ENCODE measurements at places on chromosomes 4 and X.

GRCh38 chr4:88998001-88998400 lies 59.0 kb downstream of the FAM13A start:
- no peak for DNase-seq

GRCh38 chr4:158182736-158183135 lies 9.9 kb upstream of the GASK1B start:
- DNase-seq, result no peak

DNA sequence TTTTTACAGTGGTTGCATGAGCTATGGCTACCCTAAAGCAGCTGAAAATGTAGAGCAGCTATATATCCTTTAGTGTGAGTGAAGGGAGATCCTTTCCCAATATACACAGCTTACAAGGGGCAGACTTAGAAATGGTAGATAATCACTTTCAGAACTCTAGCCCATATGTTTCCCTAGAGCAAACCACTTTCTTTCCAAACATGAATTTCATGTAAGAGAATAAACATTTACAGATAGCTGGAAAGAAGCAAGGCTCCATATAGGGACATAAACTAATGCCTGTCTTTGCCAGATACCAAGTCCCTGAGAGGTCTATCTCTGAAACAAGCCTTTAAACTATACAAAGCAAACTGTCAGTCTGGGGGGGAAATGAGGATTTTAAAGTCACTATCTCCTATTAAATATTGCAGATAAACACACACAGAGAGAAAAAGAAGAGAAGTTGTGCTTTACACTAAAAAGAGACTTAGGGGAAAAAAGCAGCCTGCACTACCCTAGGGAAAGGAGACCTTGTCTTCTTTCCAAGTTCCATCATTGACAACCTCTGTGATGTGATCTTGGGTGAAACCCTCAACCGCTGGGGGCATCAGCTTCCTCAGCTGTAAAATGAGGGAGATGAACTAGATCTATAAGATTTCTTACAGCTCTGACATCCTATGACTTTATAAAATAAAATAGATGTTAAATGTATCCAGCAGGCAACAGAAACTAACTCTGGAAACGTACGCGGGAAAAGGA lies 73.6 kb downstream of the TMEM156 start:
- no peak for DNase-seq

- peak; percentile 14 for DNase-seq
Observed at GRCh38 chrX:103919270-103919637, 43.2 kb upstream of the TMSB15B start.

- peak; percentile 12 for DNase-seq
Observed at GRCh38 chr4:151409470-151410313, 716 bp downstream of the FHIP1A start.

GRCh38 chr4:177322266-177322665 lies 12.6 kb downstream of the NEIL3 start:
- no peak for DNase-seq

GRCh38 chr4:108169664-108170063 lies 932 bp upstream of the LEF1 start:
- no peak for DNase-seq

DNA sequence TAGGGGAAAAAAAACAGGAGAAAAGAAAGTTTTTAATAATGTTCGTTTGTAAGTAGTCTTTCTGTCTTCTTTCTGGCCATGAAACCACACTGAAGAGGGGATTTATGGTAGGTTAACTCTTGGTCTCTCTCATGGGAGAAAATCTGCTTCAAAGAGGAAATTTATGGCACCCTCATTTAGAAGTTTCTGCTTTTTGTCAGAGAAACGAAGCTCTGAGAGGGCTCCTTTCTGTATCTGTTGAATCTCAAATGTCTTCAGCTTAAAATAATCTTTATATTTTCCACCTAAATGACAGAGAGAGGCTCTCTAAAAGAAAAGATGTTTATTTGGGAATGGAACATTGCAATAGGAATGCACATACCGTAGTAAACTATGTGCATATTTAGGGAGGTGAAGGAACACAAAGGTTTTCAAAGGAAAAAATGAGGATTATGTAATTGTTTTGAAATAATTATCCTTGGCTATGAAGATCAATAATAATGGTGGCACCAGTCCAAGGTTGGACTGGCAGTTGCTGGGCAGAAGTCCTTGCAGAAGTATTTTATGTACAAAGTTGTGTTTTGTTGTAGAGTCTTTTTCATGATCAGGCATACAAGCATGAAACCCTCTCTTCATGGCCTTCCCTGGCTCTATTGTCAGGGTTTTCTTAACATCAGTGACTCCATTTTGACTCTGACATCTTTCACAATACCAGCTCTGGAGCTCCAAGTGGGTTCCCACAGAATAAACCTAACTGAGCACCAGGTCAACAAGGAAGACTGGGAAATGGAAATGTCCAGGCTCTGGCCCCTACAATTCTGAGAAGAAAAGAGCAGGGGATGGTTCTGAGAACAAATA lies 53.0 kb upstream of the HPSE start:
- no peak for DNase-seq

- DNase-seq, result no peak
Observed at GRCh38 chr4:152981842-152982241, 45.7 kb downstream of the FHDC1 start.

- no peak for DNase-seq
Observed at GRCh38 chr4:3493720-3494461, 30.8 kb downstream of the DOK7 start.

DNA sequence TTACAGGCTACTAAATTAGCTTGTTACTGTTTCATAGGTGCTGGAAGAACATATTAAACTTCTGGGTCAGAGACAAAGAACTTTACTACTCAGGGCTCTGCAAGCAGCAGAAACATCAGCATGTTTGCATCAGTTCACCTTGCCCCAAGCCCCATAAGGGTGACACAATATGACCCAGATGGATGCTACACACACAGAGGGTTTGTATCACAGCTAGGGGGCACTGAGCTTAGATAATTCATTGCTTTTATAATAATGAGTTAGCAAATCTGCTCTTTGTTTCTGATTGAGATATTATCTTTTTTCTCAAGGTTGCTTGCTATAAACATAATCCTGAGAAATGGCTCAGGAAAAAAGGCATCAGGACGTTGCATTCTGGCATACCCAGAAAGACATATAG lies 4.8 kb upstream of the SYNPO2 start:
- DNase-seq, result no peak

DNA sequence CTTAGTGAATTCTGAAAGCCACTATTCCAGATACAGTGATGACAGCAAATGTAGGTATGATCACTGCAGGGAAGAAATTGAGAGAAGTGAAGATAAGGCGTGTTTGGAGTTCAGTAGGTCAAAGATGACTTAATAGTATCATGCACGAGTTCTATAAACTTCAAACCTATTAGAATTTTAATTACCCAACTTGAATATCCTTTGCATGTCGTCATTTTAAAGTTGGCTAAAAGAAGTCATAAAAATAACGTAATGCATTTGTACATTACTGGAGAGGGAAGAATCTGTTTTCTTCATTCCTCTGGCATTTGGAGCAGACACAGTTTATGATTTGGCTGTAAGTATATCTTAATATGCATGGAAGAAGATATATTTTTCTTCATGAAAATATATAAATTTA lies 68.6 kb upstream of the MXRA5 start:
- DNase-seq, result no peak

DNA sequence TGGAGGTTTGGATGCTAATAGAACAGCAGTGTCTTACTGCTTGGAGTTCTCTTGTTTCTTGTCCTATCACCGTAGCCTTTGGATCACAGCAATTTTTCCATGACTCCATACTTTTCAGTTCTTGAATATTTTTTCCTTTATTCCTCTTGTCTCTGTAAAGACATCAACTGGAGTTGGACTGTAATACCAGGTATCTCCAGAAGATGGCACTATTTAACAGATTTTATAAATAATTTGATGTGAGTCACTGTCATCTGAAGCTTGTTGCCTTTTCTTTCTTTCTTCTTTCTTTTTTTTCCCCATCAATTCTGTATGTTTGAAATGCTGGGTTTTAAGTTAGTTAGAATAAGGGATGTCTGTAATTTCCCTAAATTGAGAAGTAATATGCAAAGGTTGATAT lies 24.1 kb downstream of the HPRT1 start:
- no peak for DNase-seq

- DNase-seq, result no peak
Observed at GRCh38 chr4:4726051-4726450, 133.4 kb upstream of the MSX1 start.

DNA sequence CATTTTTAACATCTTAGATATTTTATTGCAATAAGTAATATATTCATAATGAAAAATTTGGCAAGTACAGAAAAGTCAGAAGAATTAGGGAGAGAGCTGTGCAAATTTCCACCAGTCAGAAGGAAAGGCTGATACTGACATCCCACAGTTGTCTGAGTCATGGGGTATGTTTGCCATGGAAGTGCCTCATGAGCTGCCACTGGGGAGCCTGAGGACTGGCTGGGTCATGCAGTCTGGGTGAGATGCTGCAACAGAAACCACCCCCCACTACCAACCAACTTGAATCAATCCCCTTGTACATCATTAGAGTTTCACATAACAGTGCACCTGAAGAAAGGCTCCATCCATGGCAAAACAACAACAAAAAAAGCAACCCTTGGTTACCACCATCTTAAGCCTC lies 45.2 kb upstream of the ENPP6 start:
- DNase-seq, result no peak

GRCh38 chr4:6022607-6023288 lies 4.5 kb upstream of the C4orf50 start:
- DNase-seq, result no peak

DNA sequence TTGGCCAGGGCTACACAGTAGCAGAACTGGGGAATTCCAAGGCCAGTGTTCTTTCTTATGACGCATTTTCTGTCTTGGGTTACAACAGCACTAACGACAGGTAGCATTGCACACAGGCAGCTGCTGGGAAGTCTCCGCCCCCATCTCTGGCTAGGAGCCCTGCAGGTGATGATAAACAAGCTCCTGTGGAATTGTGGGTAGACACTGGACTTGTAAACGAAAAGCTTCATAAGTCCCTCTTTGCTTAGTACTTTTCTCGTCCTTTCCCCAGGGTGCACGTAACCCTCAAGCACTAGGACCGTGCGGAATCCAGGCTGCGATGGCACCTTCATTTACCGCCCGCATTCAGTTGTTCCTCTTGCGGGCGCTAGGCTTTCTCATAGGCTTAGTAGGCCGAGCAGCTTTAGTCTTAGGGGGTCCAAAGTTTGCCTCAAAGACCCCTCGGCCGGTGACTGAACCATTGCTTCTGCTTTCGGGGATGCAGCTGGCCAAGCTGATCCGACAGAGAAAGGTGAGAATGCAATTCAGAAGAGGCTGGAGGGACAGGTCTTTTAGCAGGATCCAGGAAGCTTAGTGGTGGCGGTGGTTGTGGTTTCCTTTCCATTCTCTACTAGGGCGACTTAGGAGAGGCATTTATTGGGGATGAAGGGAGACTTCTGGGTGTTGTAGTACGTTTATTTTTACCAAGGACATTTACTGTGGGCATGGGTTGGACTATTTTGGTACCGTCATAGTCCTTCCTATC lies at the start of gene FAAH2:
TSS of gene FAAH2 (plus strand) at position 200 of the 745 bp plus-strand sequence. CDS start at position 320, 120 bp downstream.
- DNase-seq, result peak; percentile 67

DNA sequence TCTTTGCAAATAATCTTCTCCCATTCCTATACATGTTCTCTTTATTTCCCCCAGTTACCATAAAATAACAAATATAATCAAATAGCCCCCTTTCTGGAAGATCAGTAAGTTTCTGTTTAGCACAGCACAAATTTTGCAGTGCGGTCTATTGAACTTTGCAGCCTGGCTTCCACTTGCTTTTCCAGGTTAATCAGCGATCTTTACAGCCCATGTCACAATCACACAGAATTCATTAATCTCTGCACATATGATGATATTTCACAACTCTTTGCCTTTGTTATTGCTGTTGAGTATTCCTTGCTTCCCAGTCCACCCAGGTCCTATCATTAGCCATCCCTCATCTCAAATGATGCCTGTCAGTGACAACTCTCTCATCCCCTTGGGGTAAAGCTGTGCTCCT lies 2358.0 kb downstream of the PCDH7 start:
- no peak for DNase-seq

DNA sequence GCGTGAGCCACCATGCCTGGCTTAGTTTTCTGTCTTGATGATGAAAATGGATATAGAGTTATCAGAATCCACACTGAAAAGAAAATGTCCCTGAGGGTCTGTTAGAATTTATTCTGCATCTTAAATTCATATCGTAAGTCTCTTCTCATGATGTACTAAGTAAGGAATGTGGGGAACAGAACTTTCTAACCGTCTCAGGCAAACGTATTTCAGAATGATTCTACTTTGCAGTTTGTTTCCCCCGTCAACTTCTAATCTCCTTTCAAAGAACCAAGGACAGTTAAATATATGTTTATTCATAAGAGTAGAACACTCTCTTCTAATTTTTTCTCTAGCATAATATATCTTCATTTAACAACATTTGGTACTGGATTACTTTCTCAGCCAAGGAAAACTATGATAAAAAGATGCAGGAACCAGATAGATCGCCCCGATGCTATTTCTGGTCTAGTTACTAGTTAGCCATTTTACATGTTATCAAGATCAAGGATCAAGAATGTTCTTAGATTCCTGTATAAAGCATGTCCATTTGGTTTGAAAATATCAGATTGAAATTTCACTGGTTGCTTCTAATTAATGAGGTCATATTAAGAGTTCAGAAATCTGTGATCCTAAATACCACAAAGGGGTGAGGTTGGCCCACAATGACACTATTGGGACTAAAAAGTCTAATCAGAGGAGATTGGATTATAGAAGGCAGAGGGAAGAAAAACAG lies 49.5 kb downstream of the METTL14 start:
- no peak for DNase-seq

DNA sequence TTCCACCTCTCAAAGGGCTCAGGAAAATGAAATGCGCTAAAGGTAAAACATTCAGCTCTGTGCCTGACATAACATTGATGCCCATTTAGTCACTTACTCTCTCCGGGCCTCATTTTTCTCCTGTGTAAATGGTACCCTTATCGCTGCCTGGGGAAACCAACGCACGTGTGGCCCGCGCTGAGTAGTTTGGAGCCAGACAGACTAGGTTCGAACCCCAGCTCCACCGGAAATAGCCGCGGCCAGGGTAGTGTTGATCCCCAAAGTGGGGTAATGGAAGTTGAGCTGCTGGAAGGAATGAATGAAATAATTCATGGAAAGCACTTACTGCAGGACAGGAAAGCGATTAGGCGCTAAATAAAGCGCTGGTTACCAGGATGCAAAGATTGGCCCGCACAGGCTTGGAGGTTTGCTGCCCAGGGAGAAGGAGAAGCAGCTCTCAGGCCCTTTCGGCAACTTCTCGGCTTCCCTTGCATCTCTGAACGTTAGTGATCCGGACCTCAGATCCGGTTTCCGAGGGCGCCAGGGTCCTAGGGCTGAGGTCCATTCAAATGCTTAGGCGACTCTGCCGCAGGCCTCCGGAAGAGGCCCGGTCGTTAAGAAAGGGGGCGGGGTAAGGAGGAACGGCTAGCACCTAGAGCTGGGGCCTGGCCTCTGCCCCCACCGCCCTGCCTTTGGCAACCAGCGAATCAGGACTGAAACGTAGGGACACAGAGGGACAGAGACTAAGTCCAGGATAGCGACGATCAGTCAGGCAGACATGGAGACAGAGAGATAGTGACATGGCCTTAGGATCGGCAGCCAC lies 13.3 kb downstream of the NKX3-2 start:
- no peak for DNase-seq
